CD4-positive, alpha-beta T cell treated with Interleukin-15 for 1 hour (primary cell): ENCODE measurements at places on chromosomes 6 and 20.

DNA sequence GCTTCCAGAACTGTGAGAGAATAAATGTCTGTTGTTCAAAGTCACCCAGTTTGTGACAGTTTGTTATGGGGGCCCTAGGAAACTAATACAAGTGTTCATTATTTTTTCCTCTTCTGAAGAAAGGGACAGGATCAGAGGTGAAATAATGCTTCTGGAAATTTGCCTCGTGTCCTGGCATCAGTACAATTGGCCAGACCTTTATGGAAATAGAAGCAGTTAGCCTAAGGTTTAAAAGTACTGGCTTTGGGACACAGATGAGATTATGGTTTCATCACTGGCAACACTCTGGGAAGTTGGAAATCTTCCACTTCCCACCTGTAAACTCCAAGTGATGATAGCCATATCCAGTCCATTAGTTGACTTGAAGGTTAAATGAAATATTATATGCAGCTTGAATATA is 88.7 kb downstream of the PLCB1 start:
- no peak for DNase-seq

- DNase-seq, result no peak
Observed at GRCh38 chr20:3031524-3032147, 11.8 kb upstream of the GNRH2 start.

DNA sequence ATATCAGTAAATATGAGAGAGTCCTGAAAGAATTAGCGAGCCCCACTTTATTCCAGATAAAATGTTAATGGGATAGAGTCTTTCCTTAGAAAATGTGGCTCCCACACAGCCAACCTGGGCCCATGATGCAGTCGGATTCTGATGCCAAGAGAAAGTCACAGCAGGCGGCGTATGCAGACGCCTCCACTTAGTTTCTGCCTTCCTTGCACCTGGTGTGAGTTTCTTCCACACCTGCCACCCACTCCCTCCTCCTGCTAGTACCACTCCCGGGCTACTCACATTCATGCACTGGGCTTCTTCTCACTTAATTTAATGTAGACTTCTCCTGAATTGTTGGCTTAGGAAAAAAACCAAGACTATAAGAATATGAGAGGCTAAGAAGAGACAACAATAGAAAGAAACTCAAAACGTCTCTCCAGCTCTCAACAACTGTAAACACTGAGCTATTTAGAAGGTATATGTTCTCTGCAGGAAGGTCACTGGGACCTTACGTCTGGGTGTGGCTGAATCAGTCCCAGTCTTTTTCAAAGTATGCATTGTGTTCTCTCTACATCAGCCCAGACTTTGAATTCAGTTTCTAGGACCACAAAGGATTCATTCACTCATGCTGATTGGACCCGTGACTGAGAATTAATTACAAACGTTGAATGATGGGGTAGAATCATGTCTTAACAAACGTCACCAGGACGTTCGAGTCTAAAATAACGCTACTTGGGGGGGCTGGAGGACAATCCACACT is 70.4 kb downstream of the GCNT2 start:
- DNase-seq, result no peak

DNA sequence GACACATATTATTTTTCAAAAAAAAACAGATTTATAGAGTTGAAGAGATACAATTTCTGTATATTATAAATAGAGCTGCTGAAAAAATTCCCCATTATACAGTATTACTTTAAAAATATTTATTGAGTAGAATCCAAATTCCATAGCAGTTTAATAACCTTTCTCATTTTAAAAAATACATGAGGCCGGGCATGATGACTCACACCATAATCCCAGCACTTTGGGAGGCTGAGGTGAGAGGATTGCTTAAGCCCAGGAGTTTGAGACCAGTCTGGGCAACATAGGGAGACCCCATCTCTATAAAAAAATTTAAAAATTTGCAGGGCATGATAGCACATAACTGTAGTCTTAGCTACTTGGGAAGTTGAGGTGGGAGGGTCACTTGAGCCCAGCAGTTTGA is 13.0 kb downstream of the ATRN start:
- no peak for DNase-seq

- peak; percentile 54 for DNase-seq
Observed at GRCh38 chr6:108841377-108841855, 6.8 kb upstream of the ARMC2 start.

- no peak for DNase-seq
Observed at GRCh38 chr20:51275181-51275580, 252.3 kb upstream of the KCNG1 start.

DNA sequence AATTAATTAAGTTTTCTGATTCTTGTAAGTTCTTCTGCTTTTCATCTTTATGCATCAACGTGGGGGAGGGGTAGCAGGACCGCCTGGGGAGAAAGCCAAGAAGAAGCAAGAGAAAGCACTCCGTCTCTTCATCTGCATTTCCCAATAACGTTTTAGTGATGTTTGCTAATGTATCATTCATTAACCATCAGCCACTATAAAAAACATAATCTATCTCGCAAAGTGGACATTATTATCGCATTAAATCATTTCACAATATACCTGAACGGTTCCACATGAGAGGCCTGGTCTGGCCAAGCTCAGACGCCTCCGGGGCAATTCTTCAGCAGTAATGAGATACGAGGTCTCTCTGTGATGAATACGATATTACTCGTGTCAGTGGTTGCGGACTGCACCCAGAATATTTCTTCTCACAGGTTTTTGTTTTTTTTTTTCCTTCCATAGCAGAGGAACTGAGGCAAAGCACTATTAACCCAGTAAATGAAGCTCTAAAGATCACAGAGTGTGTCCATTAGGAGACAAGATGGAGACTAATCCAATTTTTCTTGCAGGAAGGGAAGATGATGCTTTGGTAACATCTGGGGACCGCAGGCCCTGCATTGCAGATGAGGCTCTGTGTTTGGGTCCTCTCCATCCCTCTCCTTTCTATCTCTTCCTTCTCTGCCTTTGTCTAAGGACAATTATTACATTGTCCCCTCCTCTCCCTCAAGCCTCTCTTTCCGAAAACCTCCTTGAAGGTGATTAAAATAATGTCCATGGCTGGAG is 156.1 kb downstream of the SLC35B3 start:
- DNase-seq, result no peak

- no peak for DNase-seq
Observed at GRCh38 chr6:42086046-42087035, 36.0 kb downstream of the TAF8 start.

- DNase-seq, result no peak
Observed at GRCh38 chr20:34249291-34249690, 8.1 kb downstream of the ASIP start.

GRCh38 chr6:166277892-166278578 is 30.2 kb downstream of the PRR18 start:
- DNase-seq, result no peak

DNA sequence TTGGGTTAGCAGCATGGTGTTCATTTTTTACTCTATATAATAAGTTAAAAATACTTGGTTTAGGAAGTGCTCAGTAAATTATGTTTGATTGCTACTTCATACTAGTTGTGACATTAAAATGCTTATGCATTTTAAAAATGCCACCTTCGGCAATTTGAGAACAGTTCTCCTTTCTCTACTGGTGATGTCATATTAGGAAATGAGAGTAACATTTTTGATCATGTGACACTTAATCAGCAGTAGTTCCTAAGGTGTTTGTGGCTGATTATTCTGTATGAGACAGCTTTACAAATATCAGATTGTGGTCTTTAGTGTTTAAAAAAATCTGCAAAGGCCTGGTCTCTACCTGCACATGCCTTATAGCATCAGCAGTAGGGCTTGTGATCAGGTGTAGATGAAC is 4.4 kb downstream of the GZF1 start:
- no peak for DNase-seq

DNA sequence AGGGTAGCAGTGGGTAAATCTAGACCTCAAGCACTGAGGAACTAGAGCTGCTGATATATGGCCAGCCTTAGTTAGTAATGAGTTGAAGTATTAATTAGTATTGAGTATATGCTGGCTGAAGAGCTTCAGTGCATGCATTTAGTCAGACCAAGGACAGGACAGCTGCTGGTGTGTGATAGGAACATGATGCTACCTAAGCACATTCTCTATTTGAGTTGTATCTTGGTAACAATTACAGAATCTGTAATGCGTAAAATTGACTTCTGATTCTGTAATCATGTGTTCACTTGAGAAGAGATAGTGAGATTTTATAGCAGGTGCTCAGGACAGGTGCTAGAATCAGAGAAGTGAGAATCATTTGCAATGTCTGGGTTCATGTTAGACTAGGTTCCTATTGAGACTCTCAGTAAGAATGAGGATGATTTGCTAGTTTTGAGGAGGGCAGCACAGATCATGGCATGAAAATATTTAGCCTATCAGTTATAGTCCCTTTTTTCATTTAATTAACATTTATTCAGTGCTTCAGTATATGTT is 369.4 kb upstream of the HS3ST5 start:
- no peak for DNase-seq

DNA sequence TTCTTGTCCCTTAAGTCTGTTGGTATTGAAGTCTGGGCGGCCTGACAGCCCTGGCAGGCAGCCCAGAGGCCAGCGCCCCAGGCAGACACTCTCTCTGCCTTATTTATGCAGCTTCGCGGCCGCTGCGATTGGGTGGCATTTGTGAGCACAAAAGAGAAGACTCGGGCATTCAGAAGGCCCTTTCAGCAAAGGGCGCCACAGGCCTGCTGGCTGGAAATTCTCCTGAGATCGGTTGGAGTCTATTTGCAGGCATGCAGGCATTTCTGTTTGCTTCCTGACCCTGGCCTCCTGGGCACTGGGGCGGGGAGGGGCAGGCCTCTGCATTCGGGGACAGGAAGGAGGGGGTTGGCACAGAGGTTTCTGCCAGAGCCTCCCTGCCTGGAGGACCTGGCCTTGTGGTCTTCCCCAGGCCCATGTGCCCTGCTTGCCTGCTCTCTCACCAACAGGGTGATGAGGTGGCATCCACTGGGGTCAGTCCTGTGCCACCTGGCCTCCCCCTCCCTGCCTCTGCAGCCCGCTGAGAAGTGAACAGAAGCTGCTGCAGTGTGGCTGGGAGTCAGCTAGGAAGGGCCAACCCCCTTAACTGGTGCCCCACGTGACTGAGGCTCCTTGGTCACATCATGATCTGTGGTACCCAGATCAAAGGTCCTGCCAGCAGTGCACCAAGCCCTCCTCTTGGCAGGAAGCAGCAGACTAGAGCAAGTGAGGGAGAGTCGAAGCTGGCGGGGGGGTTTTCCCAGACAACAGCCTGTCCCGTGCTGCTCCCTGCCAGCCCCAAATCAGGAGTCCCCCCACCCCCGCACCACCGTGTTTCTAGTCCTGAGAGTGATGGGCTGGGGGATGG is 16.6 kb upstream of the CCDC167 start:
- DNase-seq, result peak; percentile 94

DNA sequence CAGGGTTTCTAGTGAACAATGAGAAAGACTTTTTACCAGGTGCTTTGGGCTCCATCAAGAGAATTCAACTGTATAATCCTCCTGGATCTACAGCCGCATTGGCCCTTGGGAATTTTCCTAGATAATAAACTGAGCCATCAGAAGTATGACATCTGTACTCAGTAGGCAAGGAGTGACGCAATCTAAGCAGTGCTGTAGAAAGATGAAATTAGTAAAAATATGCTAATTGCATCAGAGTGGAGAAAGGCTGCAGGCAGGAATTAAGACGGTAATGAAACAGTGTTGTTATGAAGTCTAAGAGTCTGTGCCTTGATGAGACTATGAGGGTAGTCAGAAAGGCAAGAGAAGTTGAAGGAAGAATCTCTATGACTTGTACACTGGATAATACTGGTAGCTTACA is 507.9 kb upstream of the SOX4 start:
- DNase-seq, result no peak

GRCh38 chr6:11345536-11345935 is 113.1 kb upstream of the NEDD9 start:
- DNase-seq, result no peak

GRCh38 chr6:13268913-13269518 is 59.3 kb downstream of the TBC1D7 start:
- DNase-seq, result no peak

GRCh38 chr20:3258429-3258828 is 19.4 kb upstream of the SLC4A11 start:
- DNase-seq, result no peak

DNA sequence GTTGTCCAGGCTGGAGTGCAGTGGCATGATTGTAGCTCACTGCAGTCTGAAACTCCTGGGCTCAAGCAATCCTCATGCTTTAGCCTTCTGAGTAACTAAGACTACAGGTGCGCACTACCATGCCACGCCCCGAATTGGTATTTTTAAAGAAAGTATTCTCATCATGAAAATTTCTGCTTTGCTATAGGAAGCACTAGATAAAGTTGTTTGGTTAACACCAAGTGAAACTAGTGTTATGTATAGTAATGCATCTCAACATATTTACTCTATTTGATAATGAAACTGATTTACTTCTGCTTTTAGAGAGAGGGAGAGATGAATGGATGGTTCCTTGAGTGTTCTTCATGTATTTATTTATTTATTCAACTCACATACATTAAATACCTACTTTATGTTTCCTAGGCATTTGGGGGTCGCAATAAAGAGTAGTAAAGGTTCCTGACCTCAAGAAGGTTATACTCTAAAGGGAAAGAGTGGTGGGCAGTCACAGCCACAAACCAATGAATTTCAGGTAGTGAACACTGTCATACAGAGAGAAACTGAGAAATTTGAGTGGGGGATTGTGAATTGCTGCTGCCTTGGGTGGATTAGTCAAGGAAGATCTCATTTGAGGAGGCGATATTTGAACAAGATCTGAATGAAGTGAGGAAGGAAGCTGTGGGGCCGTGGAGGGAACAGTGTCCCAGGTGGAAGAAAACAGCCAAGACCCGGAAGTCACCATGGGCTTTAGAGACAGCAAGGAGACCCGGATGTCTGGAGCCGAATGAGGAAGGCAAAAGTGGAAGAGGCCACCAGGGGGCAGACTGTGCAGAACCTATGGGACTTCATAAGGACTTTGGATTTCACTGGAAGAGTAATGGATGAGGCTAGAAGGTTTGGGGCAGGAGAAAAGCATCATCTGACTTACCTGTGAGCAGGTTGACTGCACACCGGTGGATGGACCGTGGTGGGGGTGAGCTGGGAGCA is 185.6 kb downstream of the TSHZ2 start:
- DNase-seq, result peak; percentile 20

DNA sequence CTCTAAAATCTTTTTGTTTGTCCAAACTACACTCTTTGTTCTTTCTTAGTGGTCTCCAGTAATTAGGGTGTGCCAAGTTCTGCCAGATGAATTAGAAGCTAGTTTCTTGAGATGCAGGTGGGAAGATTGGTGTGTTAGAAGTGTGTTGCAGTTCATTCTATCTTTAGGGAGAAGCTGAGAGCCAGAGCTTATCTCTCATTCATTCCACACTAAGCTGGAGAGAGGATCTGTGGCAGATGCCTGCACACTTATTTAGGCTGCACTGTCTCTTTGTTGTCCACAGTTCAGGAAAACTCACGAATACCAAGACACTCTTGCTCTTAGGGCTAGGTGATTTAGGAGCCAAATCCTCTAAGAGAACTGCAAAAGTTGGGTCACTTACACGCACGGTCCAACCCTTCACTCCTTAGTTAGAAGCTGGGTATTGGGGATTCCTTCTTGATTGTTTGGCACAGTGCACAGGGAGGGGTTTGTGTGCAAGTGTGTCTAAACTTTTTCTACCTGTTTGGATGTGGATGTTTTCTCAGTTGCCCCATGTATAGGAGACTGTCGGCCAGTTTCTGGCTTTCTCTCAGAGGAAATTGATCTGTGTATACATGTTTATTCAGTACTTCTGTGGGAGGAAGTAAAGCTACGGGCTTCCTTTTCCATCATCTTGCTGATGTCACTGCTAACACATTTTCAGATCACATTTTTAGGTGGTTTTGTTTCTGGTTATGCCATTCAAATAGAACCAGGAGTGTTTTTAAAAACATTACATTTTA is 49.5 kb downstream of the SMAP1 start:
- DNase-seq, result no peak
